ENCODE measurements at places on chromosomes 3 and 15. TPM values are rescaled to one million over a fixed set of nuclear protein-coding genes. Genes with fewer than 3 reads are reported as not detected.

GRCh38 chr15:40333922-40334492 is 6.7 kb downstream of the CCDC9B start:
- no peak for DNase-seq

DNA sequence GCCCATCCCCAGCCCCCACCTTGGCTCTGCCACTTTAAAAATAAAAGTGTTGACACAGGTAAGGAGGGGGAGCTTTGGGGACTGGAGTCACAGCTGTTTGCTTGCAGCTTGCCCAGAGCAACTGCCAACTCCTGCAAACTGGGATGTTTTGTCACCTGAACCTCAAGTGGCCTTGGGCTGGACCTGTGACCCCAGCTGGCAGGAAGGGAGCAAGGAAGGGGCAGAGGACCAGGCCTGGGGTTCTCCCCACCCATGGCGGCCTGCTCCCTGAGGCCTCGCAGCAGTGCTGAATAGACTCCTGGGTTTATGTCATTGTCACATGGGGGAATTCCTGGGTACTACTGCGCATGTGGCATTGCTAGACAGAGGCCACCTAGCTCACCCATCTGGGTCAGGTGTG is 246.9 kb upstream of the TLE3 start:
- peak; percentile 59 for DNase-seq

GRCh38 chr3:141454906-141455602 is 31.8 kb upstream of the RASA2 start:
- peak; percentile 58 for DNase-seq

The PROS1 gene
- polyA plus RNA-seq = 25.8 TPM

The LMOD3 gene
- 0.33 TPM for polyA plus RNA-seq

GRCh38 chr3:111972891-111973290 is 5.9 kb upstream of the ABHD10 start:
- DNase-seq = no peak

- no peak for DNase-seq
Measured at GRCh38 chr3:32620611-32621310, 50.1 kb upstream of the DYNC1LI1 start.

GRCh38 chr3:183946037-183946436 is 61.4 kb upstream of the PARL start:
- DNase-seq = no peak

The TMCO5A gene
- not detected for polyA plus RNA-seq

The CLCN2 gene
- 9.8 TPM for polyA plus RNA-seq

GRCh38 chr3:155370198-155370597 is 76.7 kb upstream of the STRIT1 start:
- no peak for DNase-seq

GRCh38 chr15:34154725-34155204 is 52.9 kb downstream of the PGBD4 start:
- DNase-seq = no peak

DNA sequence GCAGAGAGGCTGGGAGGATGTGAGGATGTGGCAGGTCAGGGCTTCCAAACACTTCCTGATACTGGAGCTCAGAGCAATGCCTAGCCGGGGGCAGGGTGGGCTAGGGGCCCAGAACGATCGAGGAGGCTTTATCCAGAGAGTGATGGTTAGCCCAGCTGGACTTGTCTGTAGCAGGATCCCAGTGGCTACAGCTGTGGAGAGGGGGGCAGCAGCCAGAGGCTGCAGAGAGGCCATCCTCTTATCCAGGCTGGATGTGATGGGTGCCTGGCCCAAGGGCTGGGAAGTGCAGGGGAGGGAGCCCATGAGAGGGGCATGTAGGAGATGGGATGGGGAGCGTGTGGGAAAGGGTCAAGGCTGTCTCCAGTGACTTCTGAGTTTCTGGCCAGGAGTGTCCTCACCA is 4.6 kb downstream of the PARP3 start:
- DNase-seq = no peak

GRCh38 chr3:11005686-11006256 is 13.2 kb downstream of the SLC6A1 start:
- DNase-seq = no peak

The AP4E1 gene
- 9.0 TPM for polyA plus RNA-seq

GRCh38 chr3:43379343-43379742 is 93.0 kb downstream of the SNRK start:
- no peak for DNase-seq

The CCR5 gene
- polyA plus RNA-seq = 0.60 TPM

GRCh38 chr3:44478606-44479094 is 1.2 kb upstream of the ZNF445 start:
- no peak for DNase-seq

- DNase-seq = no peak
Measured at GRCh38 chr15:74519311-74519710, 21.7 kb upstream of the ARID3B start.

GRCh38 chr15:88127432-88127790 is 129.1 kb downstream of the NTRK3 start:
- DNase-seq = no peak

The EOGT gene
- polyA plus RNA-seq = 58.0 TPM

DNA sequence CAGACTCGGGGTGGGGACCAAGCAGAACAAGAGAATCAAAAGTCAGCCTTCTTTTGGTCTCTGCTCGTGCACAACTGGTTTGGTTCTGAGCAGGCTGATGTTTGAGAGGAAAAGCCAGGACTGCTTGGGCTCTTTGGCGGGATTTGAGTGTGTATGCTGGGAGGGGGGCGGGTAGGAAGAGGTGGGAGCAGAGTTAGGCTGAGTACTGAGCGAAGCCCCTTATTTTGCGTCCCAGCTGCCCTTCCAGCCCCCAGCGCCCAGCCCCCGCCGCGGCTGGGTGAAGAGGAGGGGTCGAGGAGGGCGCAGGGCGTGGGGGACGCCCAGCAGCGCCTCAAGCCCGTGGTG is 153.5 kb upstream of the GOLIM4 start:
- peak; percentile 74 for DNase-seq

The SPINK8 gene
- not detected for polyA plus RNA-seq

The SQOR gene
- polyA plus RNA-seq = 12.9 TPM

The TICRR gene
- 17.7 TPM for polyA plus RNA-seq

- no peak for DNase-seq
Measured at GRCh38 chr3:60309539-60310268, 941.5 kb downstream of the FHIT start.

The NUP210 gene
- 17.6 TPM for polyA plus RNA-seq

DNA sequence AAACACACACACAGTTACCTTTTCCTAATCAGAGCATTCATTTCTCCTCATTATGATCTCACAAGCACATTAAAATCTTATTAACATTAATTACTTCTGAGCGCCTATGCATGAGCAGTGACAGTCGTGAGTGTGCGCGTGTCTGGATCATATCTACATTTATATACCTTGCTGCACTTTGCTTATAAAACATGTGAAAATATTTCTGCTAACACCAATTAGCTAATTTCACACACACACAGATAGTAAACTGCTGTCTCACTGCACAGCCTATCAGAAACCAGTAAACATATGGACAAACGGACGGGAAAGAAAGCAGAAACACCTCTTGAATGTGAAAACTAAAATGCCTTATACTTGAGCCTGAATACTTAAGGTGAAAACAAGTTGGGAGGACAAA is 64.8 kb downstream of the ZBTB20 start:
- DNase-seq = no peak

GRCh38 chr3:9175421-9175820 is 74.0 kb downstream of the SRGAP3 start:
- DNase-seq = no peak

The ARL6IP5 gene
- polyA plus RNA-seq = 74.0 TPM

GRCh38 chr3:141680620-141681389 is 57.3 kb upstream of the RNF7 start:
- DNase-seq = no peak

- no peak for DNase-seq
Measured at GRCh38 chr15:36265422-36265821, 314.0 kb upstream of the CDIN1 start.

DNA sequence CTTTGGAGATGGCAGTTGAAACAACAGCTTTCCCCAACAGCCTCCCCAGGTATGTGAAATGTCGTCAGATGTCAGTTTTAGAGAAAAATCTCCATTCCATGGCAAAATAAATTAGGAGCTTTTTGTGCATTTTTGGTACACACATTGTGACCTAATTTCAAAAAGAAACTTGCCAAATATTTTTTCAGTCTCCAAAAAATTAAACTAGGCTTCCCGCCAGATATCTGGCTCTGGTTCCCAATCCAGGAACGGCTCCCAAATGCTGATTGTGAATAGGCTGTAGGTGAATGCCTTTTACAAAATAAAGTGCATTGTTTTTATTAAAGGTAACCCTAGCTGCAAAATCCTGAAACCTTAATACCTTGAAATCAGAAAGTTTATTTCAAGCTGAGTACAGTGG is 10.9 kb downstream of the KCNAB1 start:
- no peak for DNase-seq

All from left lung (tissue), 14 donors.